SK-N-SH treated with all-trans-retinoic acid at 6 μM for 48 hours (cell line): ENCODE measurements at places on chromosomes 11 and 22.

DNA sequence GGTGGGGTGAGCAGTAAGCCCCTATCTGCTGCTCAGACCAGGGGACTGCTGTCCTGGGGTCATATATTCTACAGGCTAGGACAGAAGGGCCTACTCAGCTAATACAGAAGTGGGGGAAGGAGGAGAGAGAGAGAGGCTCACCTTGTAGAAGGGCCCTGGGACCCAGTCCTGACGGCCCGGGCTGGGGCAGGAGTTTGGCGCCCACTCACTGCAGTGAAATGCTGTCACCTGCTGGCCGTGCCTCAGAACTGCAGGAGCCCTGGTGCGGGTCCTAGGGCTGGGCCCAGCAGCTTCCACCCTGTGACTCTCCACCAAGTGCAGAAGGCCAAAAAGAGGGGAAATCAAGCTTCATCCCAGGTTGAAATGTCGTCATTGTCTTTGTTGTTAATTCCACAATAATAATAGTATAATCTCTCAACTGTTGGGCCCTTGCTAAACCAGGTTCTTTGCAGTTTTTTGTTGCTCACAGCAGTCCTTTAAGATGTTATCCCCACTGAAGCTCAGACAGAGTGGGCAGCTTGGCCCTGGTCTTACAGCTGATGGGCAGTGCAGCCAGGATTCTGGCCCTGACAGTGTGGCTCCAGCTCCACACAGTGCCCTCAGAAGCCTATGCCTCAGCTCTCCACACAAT, 29.6 kb downstream of the TRIM29 start:
- peak; percentile 96 for ATAC-seq

GRCh38 chr11:32434356-32435151, 785 bp downstream of the WT1 start:
- ATAC-seq: no peak

GRCh38 chr11:83976086-83976485, 689.9 kb upstream of the CCDC90B start:
- ATAC-seq: peak; percentile 53; the same call in 2 of the 3 replicates

DNA sequence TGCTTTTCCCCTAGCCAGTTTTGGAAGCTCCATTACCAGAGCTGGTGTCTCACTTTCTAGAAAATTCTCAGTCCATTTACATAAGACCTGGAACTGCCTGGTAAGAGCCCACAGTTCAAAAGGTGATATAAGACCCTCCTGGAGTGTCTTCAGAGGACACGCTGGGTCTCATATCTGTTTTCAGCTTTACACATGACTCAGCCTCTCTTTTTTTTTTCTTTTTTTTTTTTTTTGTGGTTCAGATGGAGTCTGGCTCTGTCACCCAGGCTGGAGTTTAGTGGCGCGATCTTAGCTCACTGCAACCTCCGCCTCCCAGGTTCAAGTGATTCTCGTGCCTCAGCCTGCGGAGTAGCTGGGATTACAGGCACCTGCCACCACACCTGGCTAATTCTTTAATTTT, 30.7 kb downstream of the WEE1 start:
- ATAC-seq: no peak

DNA sequence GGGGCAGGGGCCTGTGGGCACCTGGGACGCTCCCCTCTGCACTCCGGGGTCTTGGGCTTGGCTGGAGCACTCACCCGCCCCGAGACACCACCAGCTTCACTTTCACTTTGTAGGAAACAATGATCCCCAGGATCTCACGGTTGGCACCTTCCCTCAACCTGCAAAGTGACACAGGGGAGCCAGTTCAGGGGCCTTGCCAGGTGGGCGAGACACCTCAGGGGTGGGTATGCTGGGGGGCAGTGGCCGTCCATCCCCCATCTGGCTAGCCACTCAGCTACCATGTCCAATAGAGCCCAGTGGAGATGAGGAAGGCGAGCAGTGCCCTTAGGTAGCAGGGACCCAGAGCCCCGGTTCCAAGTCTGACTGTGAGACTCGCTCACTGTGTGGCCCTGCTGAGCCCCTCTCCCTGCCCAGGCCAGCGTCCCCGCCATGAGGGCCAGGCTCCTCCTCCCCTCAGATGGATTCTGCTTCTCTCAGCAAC, 32.3 kb downstream of the TPBGL start:
- no peak for ATAC-seq

DNA sequence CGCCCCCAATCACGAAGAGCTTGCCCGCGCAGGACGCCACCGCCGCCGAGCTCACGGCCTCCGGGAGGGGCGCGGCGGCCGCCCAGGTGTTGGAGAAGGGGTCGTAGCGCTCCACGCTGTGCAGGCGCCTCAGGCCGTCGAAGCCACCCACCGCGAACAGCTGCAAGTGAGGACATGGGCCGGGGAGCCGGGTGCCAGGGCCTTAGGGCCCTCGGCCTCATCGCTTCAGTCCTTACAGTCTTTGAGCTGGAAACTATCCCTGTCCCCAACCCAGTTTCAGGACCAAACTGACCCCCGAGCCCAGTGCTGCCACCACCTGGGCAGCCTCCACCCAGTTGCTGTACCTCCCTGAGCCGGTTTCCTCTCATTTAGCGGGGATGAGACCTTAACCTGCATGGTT, 7.6 kb downstream of the KLHL35 start:
- no peak for ATAC-seq

DNA sequence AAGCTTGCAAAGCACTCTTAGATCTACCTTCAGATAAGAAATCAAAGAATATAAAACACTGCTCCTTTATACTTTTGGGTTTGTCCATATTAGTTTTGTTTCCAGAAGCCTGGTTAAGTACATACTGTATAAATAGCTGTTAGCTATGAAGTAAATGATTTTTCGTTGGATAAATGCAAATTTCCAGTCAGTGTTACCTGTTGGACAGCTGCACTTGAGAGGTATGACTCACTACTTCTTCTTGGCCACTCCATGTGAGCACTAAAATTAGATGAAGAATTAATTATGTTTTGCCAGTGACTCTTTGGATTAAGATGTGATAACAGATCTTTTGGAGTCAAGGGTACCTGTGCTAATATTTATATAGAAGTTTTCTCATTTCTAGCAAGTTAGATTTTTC, 9.5 kb upstream of the TSG101 start:
- no peak for ATAC-seq

- ATAC-seq: no peak
Observed at GRCh38 chr11:82557274-82557673, 176.4 kb downstream of the FAM181B start.

GRCh38 chr11:61737131-61737530, 15.3 kb upstream of the MYRF start:
- ATAC-seq: no peak

- ATAC-seq: no peak
Observed at GRCh38 chr22:30877662-30878515, 90.7 kb downstream of the MORC2 start.

DNA sequence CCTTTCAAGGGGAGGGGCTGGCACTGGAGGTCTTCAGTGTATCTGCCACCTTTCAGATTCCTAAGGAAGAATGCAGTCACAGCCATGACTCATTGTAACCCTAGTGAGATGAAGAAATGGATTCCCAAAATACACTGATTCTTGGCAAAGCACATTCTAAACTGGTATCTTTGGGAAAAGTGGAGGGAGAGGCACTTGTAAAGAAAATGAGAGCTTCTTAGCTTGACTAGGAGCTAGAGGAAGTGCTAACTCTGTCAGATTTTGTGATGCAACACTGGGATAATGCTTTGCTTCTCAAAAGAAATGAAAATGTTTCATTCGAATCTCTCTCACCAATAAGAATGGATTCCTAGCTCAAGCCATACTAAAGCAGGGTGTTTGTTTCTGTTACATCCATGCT, 14.3 kb downstream of the NRIP3 start:
- peak; percentile 51; the same call in 2 of the 3 replicates for ATAC-seq

DNA sequence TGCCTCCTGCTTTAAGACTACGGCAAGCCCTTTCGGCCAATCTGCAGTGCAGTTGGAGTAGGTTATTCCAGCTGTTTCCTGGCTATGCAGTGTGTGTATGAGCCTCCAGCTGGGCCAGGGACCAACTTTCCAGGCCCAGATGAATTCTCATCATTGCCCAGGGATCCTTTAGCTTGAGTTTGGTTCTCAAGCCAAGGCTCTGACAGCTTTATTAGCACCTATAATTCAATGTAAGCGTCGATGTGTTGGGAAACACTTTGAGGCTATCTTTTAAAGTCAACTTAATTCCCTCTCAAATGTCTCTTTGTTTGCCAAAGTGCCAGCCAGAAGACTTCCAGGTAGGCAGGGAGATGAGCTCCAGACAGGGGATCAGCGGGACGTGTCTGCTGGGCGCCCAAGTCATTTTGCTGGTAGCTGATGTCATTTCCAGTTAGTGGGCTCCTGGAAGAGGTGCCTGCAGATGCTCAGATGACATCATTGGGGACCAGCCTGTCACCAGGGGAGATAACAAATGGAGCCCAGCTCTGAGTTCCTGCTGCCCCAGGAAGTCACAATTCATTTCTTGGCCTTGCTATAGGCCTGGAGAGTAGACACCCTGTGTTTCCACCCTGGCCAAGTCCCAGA, 520.4 kb downstream of the SOX6 start:
- no peak for ATAC-seq

GRCh38 chr22:24803064-24803542, 2.9 kb upstream of the SGSM1 start:
- ATAC-seq: peak; percentile 77

DNA sequence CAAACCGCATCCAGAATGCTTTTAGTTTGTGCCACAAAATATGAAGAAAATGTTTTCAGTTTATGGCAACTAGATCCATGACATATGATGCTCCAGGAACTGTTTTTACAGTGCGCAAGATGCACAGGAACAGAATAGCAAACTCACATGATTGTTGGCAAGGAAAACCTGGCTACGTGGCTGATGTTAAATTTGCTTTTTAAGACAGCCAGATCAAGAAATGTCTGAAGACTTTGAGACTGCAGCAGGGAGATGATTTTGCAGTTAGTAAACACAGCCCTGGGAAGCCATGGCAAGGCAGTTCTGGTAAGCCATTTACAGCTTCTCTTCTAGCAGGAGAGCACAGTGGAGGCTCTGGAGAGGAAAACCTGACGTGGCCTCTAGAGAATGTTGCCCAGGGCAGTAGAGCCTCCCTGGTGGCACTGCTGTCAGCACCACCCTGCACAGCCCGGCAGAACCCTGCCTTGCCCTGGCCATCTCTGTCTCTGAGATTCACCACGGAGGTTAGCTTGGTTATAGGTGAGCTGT, 69.8 kb upstream of the TNRC6B start:
- ATAC-seq: peak; percentile 76

GRCh38 chr11:83401506-83402225, 115.5 kb upstream of the CCDC90B start:
- ATAC-seq: no peak

GRCh38 chr11:106344394-106344793, 266.9 kb downstream of the AASDHPPT start:
- ATAC-seq: peak; percentile 82

DNA sequence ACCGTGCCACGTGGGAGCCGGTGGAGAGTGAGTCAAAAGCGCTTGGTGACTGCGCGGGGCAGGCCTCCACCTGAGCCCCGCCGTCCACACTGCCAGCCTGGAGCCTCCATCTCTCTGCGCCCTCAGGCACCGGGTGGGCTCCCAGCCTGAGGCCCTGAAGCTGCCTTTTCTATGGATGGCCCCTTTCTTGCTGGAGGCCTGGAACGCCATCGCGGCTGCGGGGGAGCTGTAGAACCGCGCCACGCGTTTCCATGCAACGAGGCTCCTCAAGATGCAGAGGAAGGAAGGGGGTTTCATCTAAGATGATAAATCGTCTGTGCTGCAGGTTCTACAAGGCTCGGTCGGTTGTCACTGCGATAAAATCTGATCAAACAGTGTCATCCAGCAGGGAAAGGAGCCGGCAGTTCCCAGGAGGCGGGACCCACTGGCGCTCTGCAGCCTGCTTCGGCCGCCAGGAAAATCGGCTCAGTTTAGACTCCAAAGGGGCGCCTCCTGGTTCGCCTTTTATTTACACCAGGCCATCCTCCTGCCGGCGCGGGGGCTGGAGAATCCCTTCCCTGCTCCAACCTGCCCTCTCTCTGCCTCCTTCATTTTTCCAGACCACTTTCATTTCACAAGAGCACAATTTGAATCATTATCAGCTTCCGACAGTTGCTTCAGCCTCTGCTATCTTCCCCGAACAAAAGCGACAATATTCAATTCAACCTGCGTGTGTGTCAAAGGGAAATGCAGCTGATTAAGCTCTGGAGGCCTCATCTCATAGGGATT, 624.4 kb downstream of the BRD1 start:
- no peak for ATAC-seq

GRCh38 chr11:86442420-86442819, 67.7 kb downstream of the CCDC81 start:
- no peak for ATAC-seq

DNA sequence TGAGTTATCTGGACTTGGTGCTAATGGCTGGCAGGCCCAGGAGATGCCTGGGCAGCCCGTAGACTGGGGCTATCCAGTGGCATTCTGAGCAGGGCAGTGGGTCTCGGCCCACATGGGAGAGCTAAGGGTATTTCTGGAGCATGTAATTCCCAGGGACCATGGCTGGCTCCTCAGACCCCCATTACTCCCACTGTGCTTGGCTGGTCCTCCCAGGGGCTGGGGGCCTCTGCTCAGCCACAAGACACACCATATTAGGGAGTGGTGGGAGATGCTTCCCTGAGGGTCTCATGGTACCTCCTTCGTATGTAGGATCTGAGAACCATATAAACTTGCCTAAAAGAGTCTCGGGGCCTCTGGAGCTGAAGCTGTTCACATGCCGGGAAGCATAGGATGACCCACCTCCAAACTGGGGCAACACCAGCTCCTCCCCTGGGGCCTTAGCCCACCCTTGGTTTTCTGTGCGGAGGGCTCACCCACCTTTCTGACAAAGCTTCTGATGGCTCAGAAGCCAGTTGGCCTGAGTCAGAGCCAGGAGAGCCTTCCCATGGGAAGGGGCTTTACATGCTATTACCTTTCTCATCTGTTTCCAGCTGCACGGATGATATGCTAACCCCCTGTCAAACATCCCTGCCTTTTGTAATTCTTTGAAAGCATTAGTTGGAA, 9.5 kb upstream of the FTH1 start:
- ATAC-seq: no peak

- no peak for ATAC-seq
Observed at GRCh38 chr22:44547371-44547770, 49.3 kb upstream of the RTL6 start.

GRCh38 chr11:77413850-77414460, 59.9 kb downstream of the PAK1 start:
- no peak for ATAC-seq

GRCh38 chr11:43576320-43576802, 104.2 kb upstream of the HSD17B12 start:
- ATAC-seq: no peak

GRCh38 chr11:76524461-76524860, 79.6 kb downstream of the EMSY start:
- no peak for ATAC-seq

DNA sequence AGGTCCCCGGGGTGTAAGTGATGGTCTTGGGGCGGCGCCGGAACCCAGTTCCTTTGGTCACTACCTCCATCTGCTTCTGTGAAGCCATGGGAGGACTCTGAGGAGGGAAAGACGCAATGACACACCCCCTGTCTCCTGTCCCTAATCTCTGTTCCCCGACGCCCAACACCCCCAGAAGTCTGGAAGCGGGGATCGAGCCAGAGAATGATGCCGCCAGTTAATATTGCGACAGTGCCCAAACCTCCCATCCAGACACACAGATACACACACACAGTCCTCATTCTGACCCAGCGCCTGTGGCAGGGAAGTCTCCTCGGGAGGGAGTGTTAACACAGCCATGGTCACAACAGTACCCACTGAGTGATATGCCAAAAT, 352 bp downstream of the C22orf23 start:
- ATAC-seq: peak; percentile 80

- ATAC-seq: no peak
Observed at GRCh38 chr11:62370743-62371440, 33.6 kb downstream of the ASRGL1 start.

- peak; percentile 77 for ATAC-seq
Observed at GRCh38 chr22:38724926-38725571, 19.3 kb downstream of the GTPBP1 start.

GRCh38 chr11:126311401-126312291, 7.8 kb downstream of the DCPS start:
- no peak for ATAC-seq
